Esophagus muscularis mucosa (tissue), 4 donors: ENCODE measurements at places on chromosomes 5 and 9. TPM values are rescaled to one million over a fixed set of nuclear protein-coding genes. Genes with fewer than 3 reads are reported as not detected.

Gene LHFPL2
- total RNA-seq: 31.6 TPM

Gene SHISAL2B
- total RNA-seq: not detected

Gene STK32A
- total RNA-seq: 1.2 TPM

Gene FBLL1
- total RNA-seq: 0.29 TPM

Gene DND1
- total RNA-seq: 0.66 TPM

Gene PCDHGB7
- 13.9 TPM for total RNA-seq

Gene PDE8B
- 7.1 TPM for total RNA-seq

Gene PCDHGA5
- total RNA-seq: 4.3 TPM

Gene TYRP1
- total RNA-seq: 0.63 TPM

DNA sequence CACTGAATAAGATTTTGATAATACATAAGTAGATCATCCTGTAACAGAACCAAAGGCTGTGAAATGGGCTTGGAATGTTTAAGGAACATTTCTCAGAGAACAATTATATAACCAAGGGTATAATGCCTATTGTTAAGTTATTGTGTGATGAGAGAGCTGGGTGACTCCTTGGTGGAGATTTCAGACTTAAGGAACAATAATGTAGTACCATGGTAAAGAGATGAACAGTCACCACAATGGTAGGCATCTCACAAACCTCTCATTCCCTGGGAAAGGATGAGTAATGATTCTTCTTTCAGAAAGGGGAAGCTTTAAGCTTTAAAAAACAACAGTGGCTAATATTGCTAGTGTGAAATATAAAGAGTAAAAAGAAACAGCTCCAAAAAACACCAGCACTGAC lies 147.4 kb downstream of the TRIM36 start:
- no peak for DNase-seq

DNA sequence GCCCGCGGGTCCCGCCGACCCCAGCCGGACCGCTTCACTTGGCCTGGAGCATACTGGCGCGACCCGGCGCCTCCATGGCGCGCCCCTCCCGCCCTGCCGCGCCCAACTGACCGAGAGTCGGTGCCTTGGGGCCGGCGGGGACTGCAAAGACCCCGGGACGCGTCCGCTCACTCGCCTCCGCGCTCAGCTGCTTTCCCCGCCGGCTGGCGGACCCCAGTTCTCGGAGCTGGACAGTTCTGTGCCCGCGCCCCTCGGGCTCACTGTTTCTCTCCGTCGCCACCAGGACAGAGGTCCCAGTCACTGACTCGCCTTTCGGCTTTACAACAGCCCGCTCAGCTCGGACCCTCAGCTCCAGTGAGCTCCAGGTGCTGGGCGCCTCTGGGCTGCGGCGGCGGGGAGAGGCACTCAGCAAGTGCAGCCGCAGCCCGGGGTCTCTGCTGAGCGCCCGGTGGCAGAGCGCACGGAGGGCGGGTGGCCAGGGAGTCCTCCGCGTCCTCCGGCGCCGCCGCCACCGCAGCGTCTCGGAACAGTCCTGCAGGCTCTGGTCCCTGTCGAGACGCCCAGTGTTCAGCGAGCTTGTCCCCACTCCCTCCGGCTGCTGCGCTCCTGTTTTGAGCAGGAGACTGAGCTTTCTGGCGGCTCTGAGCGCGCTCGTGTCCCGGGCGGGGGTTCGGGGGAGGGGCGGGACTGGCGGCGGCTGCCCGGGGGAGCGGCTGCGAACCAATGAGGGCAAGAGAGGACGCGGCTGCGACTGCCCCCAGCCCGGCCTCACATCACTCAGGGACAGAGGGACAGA lies at the start of gene SMIM32:
TSS of gene SMIM32 (minus strand) at position 637 of the 796 bp plus-strand sequence. CDS start 638 bp downstream, outside the sequence.
- peak; percentile 53 for DNase-seq

- no peak for DNase-seq
These were observed 1152.0 kb upstream of the ACO1 start for GRCh38 chr9:31232485-31232884.

DNA sequence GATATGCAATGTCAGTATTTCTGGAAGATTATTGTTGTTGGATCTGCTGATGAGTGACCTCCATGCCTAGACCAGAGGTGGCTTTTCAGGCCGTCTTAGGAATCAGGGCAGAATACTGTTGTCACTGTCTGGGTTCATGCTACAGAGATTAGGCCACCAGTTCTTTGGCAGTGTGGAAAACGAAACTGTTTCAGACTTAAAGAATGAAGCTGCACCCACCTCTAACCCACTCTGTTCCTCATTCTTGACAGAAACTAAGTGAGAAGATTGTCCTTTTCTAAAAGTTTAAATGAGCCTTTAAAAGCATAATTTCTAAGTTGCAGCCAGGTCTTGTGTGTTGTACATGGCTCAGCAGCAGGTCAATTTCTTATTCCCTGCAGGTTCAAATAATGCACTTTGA lies 444.3 kb downstream of the ENC1 start:
- DNase-seq: no peak

GRCh38 chr5:145465474-145466263 lies 369.5 kb downstream of the PRELID2 start:
- DNase-seq: no peak

GRCh38 chr9:87372356-87372851 lies 125.3 kb upstream of the DAPK1 start:
- DNase-seq: no peak

DNA sequence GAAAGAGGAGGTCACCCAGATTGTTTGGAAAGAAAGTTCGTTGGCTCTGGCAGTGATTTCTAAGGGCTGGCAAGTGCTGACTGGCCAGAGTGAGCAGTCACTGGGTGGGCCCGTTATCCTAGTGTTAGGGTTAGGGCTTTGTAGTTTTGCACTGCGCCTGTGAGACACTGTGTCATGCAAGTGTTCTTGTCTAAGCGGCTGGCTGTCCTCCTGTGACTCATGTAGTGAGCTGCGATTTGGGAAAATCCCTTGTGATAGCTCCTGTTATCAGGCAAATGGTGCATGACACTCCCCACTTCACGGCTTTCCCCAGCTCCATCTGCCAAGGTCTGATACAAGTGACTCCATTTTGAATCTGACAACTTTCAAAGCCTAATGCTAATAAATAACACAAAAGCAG lies 526.0 kb upstream of the ADAMTS16 start:
- DNase-seq: no peak

- no peak for DNase-seq
These were observed 21.5 kb upstream of the TBC1D2 start for GRCh38 chr9:98276907-98277469.

DNA sequence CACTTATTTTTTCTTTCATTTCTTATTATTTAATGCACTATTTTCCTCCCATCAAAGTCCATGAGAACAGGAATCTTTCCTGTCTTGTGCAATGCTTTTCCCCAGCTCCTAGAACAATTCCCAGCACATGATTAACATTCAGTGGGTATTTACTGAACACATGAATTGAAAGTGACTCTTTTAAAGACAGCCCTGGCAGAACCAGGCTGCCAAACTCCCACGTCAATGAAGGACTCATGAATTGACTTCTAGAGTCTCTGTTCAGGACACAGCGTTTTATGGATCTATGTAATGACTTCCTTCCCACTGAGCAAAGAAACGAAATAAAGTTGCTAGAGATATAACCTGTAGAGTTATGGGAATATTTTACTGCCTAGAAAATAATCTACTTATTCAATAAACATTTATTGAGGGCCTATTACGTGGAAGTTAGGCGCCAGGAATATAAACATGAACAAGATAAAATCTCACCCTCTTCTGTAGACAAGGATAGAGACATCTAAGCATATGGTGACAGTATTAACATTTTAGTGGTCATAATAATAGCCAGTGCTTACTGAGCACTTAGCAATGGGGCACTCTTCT lies 485.9 kb upstream of the KLF4 start:
- no peak for DNase-seq

GRCh38 chr5:10140195-10140973 lies 109.3 kb downstream of the ATPSCKMT start:
- no peak for DNase-seq

DNA sequence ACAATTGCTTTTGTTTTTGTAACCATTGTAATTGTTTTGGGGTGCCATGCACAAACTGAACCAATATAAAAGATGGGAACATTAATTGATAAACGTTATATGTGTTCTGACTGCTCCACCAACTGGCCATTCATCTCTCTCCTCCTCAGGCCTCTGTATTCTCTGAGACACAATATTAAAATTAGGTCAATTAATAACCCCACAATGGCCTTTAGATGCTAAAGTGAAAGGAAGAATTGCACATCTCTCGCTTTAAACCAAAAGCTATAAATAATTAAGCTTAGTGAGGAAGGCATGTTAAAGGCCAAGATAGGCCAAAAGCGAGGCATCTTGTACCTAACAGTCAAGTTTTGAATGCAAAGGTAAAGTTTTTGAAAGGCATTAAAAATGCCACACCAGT lies 448.4 kb upstream of the ITGA1 start:
- no peak for DNase-seq

- no peak for DNase-seq
These were observed 39.4 kb downstream of the LYRM7 start for GRCh38 chr5:131210151-131210510.

DNA sequence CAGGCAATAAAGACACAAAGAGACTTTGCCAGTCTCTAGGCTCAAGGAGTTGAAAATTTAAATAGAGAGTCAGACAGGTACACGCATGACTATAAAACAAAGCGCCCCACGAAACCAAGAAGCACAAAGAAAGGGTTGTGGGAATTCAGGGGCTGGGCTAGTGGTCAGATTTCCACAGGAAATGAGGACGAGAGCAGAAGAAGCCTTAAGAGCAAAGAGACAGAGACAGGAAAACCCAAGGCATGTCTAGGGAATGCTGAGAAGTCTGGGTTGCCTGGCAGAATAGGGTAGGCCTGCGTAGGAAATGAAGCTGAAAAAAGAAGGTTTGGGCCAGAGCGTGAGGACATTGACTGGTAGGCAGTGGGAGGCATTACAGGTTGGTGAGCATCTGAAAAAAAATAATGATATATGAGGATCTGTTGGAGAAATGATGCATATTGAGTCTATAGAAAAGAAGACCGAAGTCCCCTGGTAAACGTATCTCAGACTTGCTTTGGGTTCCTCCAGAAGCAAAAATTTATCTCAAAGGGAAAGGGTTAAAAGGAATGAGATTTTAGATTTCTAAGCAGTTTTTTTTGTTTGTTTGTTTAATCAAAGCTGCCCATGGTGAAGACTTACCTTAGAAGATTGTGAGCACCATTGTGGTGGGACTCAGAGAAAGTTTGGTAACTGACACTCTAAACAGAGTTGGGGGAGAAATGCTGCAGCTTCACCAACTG lies 51.8 kb downstream of the SLC1A3 start:
- no peak for DNase-seq

GRCh38 chr5:173474881-173475287 lies 141.6 kb downstream of the BOD1 start:
- DNase-seq: no peak

GRCh38 chr5:171469326-171469725 lies 49.9 kb downstream of the FGF18 start:
- DNase-seq: no peak

DNA sequence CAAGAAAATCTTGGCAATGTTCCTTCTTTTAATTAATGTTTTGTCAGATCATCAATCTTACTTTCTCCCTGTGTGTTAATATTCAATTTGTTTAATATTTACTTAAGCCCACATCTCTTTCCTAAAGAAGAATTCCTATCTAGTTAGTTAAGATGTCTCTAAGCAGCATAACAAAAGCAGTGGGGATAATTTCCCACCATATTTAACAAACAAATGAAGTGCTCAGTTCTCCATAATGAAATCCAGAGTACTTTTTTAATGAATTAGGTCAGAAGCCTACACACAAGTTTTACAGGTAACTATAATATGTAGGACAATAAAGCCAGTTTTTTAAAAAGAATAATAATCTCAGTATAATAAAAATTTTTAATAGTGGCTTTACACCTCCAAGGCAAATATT lies 1918.8 kb downstream of the EFNA5 start:
- DNase-seq: no peak

GRCh38 chr5:88602584-88602983 lies 280.4 kb downstream of the MEF2C start:
- DNase-seq: no peak

DNA sequence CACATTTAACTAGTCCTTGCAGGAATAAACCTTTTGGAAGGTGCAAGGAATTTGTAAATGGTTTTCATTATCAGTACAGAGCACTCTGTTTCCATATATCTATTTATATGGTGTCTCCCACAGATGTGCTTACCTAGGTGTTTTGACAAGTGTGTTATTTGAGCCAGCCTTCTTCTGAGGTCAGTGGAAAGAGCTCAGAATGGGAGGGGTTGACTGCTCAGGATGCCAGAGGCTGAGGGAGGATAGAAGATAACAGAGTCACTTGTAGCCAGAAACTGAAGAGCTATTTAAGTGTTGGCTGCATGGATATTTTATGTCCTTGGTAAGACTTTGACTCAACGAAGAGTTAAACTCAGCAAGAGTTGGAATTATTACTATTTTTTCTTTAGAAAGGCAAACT lies 5.0 kb downstream of the CMYA5 start:
- no peak for DNase-seq

GRCh38 chr9:129414377-129414992 lies 206.4 kb downstream of the C9orf50 start:
- no peak for DNase-seq

DNA sequence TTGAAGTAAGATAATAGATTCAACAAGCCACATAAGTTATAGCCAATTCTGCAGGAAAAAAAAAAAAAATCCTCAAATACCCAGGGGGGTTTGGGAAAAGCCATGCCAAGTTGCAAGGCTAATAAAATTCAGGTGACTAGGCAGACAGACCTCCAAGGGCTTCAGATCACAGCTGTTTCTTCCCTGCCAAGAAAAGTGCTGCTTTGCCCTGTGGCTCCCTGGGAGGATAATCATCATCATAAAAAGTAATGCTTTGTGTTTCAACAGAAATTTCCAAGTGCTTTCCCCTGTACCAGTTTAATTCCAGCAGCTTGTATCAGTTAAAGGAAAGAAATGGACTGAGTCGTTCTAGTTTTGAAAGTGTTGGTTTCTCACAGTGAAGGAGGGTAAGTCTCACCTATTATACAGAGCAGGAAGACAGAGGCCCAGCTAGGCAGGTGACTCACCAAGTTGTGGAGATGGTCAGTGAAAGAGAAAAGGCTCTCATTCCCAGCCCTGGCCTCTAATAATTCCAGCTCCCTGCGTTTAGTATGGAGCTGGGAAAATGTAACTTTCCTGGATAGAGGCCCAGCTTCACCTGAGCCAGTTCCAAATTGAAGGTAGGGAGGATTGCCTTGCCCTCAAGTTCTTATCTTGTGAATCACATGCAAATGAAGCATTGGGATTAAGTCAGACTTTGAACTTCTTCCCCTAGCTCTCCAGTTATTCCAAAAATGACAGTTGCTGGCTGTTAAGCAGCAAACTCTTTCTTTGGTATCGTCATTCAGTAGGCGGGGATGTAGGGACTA lies 263.4 kb downstream of the GRIA1 start:
- DNase-seq: peak; percentile 70
